Sciatic nerve (tissue), 2 donors: ENCODE measurements at places on chromosomes 7 and 10. TPM values are rescaled to one million over a fixed set of nuclear protein-coding genes. Genes with fewer than 3 reads are reported as not detected.

TEX47 gene
- not detected for total RNA-seq

NPY4R gene
- not detected for total RNA-seq

SLC16A9 gene
- total RNA-seq = 1.8 TPM

BMPER gene
- total RNA-seq = 18.8 TPM

FAM237B gene
- not detected for total RNA-seq

GRCh38 chr10:15745751-15746150 lies 26.0 kb upstream of the ITGA8 start:
- DNase-seq = no peak

GRCh38 chr7:110591341-110591740 lies 499.6 kb upstream of the LRRN3 start:
- DNase-seq = no peak

DNA sequence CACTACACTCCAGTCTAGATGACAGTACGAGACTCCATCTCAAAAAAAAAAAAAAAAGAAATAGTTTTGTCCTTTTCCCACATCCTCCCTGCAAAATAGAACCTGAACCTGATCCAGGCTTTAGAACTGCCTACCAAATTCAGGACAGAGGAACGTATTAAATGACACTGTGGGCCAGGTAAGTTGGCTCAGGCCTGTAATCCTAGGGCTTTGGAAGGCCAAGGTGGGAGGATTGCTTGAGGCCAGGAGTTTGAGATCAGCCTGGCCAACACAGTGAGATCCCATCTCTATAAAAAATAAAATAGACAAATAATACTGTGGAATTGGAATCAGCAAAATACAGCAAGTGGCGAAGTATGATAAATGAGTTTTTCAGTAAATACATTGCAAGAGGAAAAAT lies 10.0 kb upstream of the BNIP3 start:
- no peak for DNase-seq

GRCh38 chr7:158384746-158385145 lies 202.9 kb downstream of the PTPRN2 start:
- DNase-seq = no peak
